T-helper 9 cell (primary cell): ENCODE measurements at places on chromosomes 5 and 9.

- DNase-seq, result no peak
Observed at GRCh38 chr9:128886211-128886891, 4.4 kb downstream of the LRRC8A start.

DNA sequence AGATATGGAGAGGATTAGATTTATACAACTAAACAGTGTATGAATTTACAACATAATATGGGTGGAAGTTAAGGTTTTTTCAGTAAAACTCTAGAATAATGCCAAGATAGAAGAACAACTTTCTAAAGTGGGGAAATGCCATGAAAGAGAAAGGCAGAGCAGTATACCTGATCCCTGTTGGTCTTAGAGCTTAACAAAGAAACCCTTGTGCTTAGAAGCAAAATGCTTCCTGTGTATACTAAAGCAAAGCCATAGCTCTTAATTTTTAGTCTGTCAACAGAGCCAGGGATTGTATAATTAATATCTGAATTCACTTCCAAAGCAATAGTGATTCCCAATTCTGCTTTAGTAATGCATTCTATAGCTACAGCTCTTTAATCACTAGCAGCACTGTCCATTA, 14.4 kb downstream of the C9orf85 start:
- no peak for DNase-seq

GRCh38 chr9:8156346-8156745, 356.8 kb upstream of the DMAC1 start:
- no peak for DNase-seq

- no peak for DNase-seq
Observed at GRCh38 chr5:110377361-110377760, 349.1 kb downstream of the TMEM232 start.

- no peak for DNase-seq
Observed at GRCh38 chr5:72799721-72800120, 16.7 kb upstream of the TNPO1 start.

- no peak for DNase-seq
Observed at GRCh38 chr9:35603506-35603985, 1.5 kb upstream of the TESK1 start.
